ENCODE measurements at places on chromosomes 5 and 9.

DNA sequence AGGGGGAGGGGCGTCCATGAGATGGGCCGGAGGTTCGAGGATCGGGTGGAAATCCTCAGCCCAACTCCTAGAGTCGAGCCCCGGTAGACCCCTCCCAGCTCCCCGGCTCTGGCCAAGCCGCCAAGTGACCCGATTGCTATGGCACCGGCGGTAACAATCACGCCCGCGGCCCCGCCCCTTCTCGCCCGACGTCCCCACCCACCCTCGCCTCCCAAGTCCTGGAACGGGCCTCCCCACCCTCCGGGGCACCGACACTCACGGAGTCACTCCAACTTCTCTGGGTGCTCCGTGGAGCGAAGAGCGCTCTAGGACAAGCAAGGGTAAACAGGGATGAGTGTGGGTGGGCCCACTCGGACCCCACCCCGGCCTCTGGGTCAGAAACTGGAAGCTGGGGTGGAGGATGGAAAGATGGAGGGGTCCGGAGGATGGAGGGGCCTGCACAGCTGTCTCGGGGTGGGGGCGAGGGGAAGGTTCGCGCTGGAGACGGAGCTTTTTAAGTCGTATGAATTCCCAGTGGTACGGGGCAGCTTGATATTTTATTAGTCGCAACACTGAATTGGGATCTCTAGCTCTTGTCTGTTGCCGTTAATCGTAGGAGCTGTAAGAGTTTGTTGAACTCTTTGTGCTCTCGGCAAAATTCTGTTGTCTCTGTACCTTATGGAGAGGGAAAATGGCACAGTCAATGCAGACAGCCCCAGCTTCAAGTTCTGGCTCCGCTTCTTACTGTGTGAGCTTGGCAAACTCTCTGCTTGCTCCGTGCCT is at the start of gene SPACA9:
Gene SPACA9 (plus strand): TSS at position 204 of the 762 bp plus-strand sequence. CDS start 5,050 bp downstream, outside the sequence.
- peak; percentile 23 for DNase-seq

DNA sequence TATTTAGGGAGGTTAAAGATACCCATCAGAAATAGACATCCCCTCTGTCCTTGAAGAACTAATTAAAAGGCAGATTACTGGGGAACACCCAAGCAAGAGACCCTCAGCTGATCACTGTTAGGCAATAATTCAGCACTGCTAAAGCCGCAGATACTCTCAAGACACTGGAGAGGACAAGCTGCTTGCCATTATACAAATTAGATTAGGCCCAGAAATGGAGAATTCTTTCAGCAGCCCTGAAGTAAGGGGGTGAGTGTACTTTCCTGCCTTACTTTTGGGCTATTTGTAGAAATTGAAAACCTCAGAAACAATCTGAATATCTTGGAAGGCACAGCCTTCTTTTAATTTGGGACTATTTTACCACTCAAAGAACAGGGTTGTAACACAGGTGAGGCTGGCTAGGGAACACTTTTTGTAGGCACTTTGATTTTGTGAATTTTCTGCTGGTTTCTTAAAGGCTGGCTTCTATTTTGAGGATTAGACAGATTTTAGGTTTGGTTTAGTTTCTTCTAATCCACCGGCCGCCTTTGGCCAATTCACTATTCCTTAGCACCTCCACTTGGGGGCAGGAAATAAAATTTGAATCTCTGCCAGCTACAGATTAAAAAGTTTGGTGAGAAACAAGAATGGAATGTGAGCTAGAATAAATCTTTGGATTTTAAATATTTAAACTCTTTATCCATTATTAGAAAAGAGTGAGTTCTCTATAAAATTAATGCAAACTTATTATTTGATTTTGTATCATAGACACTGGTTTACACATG is 106.0 kb downstream of the SMARCA2 start:
- DNase-seq: no peak

DNA sequence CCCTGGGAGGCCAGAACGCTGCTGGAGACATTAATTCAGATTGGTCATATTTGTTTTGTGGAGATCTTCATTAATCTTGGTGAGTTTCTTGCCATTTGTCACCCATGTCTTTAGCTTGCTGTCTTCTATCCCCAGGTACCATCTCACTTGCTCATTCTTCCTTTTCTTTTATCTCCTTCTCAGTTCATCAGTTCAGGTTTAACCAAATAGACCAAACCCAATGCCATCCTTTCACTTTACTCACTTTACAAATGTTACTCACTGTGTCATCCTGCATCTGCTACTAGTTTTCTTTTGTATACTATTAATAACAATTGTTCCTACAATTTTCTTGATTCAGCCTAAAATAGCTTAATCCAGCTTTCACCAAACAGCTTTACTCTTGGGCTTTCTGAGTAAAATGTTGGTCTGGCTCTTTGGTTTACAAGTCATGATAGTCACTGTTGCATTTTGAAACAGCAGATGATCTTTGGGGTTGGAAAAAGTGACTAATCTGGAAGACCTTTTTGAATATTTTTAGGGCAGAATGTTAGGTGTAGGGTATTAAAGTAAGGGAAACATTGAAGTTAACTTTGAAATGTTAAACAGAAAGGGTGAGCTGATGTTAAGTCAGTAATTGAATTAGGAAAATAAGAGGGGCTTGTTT is 246.9 kb downstream of the ZSWIM6 start:
- no peak for DNase-seq

DNA sequence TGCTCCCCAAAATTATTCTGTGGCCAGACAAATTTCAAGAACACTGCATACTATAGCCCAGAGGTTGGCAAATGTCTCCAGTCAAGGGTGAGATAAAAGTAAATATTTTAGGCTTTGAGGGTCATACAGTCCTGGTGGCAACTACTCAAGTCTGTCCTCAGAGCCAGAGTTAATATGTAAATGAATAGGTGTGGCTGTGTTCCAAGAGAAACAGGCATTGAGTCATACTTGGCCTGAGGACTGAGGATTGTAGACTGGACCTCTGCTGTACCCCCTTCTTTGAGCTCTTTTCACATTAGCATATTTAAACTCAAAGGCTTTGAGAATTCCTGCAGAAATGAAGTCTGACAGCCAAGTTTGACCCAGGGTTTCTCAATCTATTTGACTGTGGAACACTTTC is 129.2 kb upstream of the PTCH1 start:
- DNase-seq: no peak

GRCh38 chr5:80246001-80246758 is 9.7 kb downstream of the SERINC5 start:
- DNase-seq: no peak

DNA sequence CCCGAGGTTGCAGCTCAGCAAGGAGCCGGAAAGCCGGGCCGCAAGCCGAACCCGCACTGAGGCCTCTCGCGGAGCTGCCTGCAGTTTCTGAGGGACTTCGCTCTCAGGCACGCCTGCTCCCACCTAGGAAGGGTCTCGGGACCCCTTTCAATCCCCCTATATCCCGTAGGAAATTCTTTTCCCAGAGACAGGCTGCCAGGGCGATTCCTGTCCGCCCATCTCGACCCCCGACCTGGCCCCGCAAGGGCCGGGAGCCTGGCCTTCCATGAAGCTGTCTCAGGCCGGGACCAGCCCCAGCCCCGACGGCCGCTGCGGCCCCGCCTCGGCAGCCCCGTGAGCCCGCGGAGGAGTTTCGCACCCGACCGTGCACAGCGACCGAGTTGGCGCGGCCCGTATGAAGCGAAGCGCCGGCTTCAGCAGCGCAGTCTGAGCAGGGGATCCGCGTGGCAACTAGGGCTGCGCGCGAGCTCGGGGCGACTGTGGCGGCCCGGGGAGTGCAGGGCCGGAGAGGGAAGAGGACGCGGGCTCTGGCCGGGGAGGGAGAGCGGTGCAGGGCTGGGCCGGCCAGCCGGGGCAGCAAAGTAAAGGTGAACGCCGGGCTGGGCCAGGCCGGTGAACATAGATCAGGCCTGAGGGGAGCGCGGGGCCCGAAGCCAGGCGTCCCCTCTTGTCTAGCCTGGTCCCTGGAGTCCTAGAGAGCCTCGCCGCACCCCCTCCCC is 977 bp upstream of the PRDM12 start:
- DNase-seq: no peak

DNA sequence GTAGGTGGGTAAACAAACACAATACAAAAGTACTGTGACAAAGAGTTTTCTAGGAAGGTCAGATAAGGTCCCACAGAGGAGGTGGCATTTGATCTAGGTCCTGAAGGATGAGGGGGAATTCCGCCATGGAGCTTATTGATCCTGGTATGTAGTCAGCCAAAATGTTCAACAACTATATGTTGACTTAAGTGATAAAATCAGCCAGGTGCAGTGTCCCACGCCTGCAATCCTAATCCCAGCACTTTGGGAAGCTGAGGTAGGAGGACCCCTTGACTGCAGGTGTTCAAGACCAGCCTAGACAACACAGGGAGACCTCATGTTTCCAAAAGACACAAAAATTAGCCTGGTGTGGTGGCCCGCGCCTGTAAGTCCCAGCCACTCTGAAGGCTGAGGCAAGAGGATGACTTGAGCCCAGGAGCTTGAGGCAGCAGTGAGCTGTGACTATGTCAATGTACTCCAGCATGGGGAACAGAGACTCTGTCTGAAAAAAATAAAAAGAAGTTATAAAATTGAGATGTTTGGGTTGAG is 46.4 kb upstream of the PLIN2 start:
- DNase-seq: no peak

DNA sequence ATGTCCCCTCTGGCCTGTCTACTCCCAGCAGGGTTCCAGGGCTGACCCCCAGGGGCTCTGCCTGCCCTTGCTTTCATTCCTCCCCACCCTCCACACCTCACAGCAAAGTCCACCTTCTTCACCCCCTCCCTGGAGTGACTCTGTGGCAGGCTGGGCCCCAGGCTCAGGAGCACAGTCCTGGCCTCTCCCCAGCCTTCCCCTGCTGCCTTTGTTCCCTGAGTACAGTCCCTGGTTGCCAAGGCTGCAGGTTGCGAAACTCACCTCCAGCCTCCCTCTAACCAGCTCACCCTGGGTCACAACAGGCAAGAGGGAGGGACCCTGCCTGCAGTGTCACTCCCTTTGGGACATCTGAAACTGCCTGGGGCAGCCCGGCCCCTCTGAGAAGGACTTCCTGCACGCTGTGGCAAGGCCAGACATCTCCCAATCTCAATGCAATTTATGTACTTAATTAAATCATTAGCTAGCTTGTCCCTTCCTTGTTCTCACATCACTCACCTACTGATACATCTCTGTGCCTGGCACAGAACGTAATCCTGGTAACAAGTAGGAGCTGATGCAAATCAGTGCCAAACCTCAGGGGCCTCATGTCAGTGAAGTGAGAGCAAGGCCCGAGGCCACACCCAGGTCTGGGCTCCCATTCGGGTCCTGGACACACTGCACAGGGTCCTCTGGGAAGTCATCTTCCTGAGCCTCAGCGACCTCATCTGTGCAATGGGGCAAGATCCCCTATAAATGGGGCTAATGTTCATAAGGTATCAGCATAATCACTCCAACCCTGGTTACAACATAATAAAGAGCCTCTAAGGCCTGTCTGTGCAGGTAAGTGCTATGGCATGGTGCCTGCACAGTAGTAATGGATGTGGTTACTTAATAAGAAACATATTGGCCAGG is 27.3 kb upstream of the TRIM14 start:
- DNase-seq: no peak

Data from NCI-H2171 treated with DMSO at 0.1 percent for 48 hours (cell line).